ENCODE measurements at places on chromosomes 1 and 21.

DNA sequence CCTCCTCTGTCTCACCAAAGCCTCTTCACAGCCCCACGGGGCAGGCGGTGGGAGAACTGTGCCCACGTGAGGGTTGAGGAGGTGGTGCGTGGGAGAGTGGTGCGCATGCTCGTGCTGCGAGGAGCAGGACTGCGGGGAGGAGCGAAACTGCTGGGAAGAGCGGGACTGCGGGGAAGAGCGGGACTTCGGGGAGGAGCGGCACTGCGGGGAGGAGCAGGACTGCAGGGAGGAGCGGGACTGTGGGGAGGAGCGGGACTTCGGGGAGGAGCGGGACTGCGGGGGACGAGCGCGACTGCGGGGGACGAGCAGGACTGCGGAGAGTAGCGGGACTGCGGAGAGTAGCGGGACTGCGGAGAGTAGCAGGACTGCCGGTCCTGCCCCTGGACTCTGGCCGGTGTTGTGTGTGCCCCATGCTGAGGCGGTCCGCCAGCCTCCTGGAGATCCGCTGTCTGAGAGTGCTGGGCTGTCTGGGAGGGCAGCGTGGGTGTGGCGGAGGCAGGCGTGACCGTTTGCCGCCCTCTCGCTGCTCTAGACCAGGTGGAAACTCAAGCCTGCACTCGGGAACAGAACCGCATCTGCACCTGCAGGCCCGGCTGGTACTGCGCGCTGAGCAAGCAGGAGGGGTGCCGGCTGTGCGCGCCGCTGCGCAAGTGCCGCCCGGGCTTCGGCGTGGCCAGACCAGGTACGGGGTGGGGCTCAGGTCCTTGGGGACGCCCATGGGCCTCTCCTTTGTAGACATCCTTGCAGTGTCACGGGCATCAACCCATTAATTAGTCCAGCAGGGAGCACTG, 24.6 kb downstream of the TNFRSF1B start:
- DNase-seq: no peak

DNA sequence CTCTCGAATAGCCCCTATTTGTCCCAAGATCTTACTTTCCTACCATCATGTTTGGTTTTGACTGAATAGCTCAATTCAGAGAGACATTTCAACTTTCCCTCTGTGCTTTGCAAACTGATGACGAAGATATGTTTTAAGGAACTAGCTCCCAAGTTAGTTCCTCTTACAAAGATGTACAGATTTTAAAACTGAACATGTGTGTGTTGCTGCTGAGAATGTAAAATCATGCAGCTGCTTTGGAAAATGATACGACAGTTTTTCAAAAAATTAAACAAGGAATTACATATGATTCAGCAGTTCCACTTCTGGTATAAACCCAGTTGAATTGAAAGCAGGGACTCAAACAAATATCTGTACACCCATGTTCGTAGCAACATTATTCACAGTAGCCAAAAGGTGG, 33.6 kb downstream of the KIF26B start:
- DNase-seq: no peak

GRCh38 chr21:46459356-46460112, 843 bp downstream of the DIP2A start:
- DNase-seq: no peak

GRCh38 chr1:240577095-240577494, 34.9 kb downstream of the GREM2 start:
- DNase-seq: no peak

- DNase-seq: no peak
Observed at GRCh38 chr1:24421502-24421901, 5.9 kb downstream of the NIPAL3 start.

- DNase-seq: no peak
Observed at GRCh38 chr1:2130871-2131289, 63.7 kb downstream of the FAAP20 start.

DNA sequence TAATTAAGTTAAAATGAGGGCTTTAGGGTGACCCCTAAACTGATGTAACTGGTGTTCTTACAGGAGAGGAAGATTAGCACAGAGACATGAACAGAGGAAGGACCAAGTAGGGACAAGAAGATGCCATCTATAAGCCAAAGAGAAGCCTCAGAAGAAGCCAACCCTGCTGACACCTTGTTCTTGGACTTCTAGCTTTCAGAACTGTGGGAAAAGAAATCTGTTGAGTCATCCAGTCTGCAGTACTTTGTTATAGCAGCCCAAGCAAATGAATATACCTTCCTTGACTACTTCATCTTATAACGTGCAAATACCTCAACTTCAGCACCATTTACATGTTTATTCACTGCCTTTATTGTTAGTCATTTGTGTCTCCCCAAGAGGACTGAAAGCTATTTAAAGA, 3.4 kb downstream of the ZBTB21 start:
- no peak for DNase-seq

GRCh38 chr1:93905734-93906133, 3.5 kb downstream of the GCLM start:
- DNase-seq: no peak

- no peak for DNase-seq
Observed at GRCh38 chr1:190353538-190354101, 124.0 kb downstream of the BRINP3 start.

GRCh38 chr1:12200208-12200607, 29.6 kb upstream of the VPS13D start:
- DNase-seq: no peak

DNA sequence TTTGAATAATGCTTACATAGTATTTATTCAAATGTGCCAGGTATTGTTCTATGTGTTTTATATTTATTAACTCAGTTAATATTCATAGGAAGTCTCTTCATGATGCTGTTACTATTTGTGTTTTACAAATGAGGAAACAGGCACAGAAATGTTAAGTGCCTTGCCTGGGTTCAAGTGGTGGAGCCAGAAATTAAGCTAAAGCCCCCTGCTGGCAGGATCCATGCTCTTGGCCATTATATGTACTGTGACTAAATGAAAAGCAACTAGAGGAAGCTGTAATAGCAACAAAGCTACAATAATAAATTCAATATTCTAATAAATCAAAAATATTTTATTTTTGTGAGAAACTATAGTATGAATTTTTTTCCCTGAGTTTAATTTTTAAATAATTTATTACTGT, 30.0 kb downstream of the IARS2 start:
- no peak for DNase-seq

- no peak for DNase-seq
Observed at GRCh38 chr1:229582011-229582694, 23.6 kb upstream of the ABCB10 start.

- no peak for DNase-seq
Observed at GRCh38 chr1:22196041-22196440, 53.1 kb upstream of the WNT4 start.
